ENCODE measurements at places on chromosomes 7 and 10.

DNA sequence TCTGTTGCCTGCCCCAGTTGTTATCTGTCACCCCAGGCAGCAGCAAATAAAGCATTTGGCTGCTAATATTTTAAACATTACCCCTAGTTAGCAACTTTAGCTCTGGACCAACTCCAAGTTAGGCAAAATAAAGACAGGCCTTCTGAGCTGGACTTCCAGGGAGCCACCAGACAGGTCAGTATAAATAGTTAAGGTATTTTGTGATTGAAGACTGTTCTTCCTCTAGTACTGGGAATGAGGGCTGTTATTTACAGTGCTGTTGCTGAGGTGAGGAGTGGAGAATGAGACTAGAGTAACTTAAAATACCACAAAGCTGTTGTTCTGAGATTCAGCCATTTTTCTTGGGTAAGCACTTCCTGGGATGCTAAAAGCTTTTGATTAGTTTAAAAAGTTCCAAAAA lies 40.1 kb downstream of the ZNF518A start:
- DNase-seq, result no peak

DNA sequence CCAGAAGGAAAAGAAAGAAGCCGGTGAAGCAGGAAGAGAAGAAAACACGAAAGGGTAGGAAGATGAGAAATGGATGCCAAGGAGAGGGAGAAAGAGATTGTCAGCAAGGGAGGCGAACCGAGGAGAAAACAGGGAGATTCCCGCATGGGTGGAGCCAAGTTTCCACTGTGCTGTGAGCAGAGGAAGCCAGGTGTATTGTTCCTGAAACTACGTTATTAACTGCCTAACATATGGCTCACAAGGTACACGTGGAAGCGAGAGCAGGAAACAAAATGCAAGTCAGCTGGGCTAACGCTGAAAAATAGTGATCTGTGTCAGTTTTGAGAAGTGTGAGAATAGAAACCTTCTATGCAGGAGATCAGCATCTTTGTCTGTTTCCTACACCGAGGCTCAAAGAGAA lies 20.4 kb upstream of the HIPK2 start:
- no peak for DNase-seq

DNA sequence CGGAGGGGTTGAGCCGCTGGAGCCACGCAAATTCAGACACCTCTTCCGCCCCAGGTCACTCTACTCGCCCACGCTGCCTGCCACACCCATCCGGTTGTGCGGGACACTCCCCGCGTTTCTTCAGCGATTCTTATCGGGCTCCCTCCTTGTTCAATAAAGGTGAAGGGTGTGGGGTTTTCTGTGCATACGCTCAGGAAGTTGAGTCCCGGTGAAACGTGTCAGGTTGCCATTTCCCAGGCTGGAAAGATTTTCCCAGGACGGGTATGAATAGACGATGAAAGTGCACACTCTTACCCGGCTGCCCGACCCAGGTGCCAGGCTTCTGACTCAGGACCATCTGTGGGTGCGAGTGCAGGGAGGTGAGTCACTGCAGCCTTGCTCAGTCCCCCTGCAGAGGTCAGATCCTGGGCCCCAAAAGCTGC lies 22.0 kb downstream of the KLF6 start:
- DNase-seq, result no peak

DNA sequence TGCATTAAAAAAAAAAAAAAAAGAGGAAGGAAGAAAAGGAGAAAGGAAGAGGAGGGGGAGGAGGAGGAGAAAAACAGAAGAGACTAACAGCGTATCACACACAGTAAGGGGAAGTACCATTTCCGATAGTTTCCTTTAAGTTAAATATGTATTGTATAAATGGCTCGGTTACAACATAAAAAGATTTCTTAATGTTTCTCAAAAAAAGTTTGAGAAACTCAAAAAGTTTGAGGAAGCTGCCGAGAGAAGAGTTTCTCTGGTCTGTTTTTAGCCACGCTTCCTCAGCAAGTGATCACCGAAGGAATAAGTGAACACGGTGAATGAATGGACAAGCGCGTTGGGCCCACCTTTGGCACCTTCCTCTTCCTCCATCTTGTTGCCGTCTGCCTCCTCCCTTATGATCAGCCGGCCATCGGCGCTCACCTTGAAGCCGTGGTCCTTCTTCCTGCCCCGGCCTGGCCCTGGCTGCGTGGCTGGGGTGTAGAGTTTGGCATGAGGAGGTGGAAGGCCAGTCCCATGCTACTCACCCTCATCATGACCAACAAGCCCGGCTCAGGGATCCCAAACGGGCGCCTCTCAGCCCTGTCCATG lies 31.3 kb upstream of the FRAT2 start:
- DNase-seq, result peak; percentile 29
